ENCODE measurements at places on chromosomes 6 and 20.
A peak's percentile ranks its signal among the peaks of the same experiment; 100 is the strongest.

GRCh38 chr6:111920578-111920977 is 47.3 kb upstream of the FYN start:
- DNase-seq, result no peak

GRCh38 chr20:23596579-23597250 is 9.0 kb downstream of the CST9 start:
- no peak for DNase-seq

DNA sequence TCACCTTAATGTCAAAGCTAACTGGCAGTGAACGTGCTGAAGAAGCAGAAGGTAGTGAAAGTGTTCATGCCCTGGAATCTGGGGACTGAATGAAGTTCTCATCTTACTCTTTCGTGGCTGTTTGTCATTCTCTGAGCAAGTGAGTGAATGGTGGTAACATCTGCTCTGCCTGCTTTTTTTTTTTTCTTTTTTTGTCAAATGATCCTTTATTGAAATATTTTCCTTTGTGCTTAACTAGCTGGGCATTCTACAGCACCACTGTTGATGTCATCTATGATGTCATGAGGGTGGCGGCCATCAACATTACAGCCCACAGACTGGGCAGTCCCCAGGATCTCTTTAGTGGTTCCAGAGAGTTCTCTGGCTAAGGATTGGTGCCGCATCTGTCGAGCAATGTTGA is 65.2 kb downstream of the RIN2 start:
- no peak for DNase-seq

DNA sequence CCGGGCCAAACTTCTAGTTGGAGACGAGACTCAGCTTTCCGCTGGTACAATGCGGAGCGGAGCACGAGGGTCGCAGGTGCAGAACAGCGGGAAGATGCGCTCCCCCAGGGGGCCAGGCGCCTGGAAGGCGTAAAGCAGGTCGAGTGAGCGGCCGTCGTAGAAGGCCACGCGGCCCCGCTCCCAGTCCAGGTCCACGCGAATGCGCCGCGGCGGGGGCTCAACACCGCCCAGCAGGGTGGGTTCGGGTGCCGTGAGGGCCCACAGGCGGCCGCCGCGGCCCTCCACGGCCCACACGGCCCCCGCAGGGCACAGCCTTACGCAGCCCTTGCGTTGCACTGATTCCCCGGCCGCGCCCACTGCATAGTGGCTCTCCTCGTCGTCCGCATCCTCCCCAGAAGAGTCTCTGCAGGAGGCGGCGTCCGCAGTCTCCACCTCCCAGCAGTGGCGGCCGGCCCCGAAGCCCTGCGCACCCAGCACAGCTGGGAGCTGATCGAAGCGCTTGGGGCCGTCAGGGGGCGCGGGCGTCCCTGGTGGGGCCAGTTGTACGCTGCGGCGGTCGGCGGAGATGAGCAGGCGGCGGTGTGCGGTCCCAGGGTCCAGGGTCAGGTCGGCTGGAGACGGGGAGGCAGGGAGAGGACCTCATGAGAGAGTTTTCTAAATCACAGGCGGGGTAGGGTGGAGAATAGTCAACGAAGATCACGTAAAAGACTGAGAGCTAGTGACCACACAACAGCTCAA is 4.3 kb downstream of the PPP1R11 start:
- no peak for DNase-seq

- DNase-seq, result no peak
Measured at GRCh38 chr6:142966294-142966693, 21.3 kb upstream of the HIVEP2 start.

GRCh38 chr20:890666-891057 is 25.5 kb downstream of the ANGPT4 start:
- DNase-seq, result no peak

GRCh38 chr6:170415318-170415717 is 108.8 kb downstream of the FAM120B start:
- DNase-seq, result no peak

DNA sequence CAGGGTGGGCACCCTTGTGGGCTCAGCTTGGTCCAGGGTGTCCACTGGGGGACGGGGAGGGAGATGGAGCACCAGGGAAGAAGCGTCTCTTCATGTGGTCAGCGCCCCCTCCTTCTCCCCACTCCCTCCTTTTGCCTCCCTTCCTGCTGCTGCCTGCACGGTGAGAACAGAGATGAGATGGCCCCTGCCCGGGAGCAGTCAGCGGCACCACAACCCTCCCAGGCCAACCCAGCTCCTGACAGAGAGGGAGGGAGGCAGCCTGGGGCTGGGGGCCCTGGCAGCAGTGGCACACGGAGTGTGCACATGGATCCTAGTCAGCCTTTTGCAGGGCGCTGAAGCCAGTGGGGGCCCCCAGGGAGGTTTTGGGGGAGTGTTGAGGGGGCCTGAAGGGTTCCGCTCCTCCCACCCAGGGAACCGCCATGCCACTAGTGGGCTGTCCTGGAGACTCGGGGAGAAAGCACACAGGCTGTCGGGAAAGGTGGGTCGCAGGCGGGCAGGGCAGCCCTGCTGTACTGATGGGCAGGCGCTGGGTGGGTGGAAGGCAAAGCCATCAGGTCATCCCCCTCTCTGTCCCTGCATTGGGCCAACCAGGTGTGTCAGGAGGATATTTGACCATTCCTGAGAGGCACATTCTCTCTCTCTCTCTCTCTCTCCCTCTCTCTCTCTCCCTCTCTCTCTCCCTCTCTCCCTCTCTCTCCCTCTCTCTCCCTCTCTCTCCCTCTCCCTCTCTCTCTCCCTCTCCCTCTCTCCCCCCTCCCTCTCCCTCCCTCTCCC is 94.3 kb upstream of the BHLHE23 start:
- no peak for DNase-seq

GRCh38 chr6:145214570-145214969 is 520.8 kb downstream of the EPM2A start:
- DNase-seq, result no peak

- no peak for DNase-seq
Measured at GRCh38 chr6:90892271-90892670, 305.4 kb upstream of the MAP3K7 start.

- DNase-seq, result no peak
Measured at GRCh38 chr6:111791415-111791814, 81.8 kb downstream of the FYN start.

DNA sequence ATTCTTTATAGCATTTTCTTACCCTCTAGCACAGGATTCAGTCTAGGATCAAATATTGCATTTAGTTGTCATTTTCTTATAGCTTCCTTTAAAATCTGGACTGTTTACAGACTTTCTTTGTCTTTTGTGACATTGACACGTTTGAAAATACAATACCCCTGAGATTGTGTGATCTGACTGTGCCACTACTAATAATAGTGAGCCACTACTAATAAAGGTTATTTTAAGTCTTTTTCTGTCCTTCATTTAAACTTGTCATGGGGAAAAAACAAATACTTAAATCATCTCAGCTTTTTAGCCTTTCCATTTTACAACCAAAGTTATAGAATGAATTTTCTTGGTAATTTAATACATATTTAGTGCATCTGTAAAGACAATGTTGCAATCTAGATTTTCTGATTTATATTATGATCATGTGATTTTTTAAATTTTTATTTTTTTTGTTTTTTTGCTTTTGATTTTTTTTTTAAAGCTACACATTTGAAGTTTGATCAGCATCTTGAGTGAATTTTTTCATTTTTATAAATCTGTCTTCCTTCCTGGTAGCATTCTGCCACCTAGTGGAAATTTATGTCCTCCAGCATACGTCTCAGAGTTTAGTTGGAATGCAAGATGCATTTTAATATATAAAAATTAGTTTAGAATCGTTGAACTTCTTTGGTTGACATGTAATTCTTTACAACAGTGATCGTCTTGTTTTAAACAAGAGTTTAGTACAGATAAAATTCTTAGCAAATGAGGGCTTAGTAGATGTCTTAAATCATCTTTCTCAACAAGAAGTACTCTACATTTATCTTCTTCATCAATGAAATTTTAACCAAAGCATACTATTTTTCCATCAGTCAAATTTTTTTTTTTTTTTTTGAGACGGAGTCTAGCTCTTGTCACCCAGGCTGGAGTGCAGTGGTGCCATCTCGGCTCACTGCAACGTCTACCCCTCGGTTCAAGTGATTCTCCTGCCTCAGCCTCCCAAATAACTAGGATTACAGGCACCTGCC is 119.4 kb downstream of the NCOA3 start:
- DNase-seq, result peak; percentile 71

DNA sequence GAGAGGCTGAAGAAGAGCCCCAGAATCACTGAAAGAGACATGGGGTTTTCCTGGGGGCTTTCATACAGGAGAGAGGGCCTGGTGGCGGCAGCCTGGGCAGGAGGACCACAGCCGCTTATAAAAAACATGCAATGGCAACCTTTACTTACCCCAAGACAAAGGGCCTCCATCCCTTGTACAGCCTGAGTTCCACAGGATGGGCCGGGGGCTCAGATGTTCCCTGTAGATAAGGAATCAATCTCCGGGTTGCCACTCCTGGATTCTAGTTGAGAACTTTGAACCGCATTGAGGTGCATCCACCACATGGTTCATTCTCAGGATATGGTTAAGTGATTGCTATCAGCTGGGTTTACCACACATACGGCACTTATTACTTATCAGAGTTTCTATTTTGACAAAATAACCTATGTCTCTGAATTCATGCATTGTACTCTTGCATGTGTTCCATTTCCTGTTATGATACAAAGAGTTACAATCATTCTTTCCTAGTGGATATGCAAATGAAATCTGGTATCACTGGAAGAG is 677.6 kb downstream of the KIF16B start:
- DNase-seq, result no peak

DNA sequence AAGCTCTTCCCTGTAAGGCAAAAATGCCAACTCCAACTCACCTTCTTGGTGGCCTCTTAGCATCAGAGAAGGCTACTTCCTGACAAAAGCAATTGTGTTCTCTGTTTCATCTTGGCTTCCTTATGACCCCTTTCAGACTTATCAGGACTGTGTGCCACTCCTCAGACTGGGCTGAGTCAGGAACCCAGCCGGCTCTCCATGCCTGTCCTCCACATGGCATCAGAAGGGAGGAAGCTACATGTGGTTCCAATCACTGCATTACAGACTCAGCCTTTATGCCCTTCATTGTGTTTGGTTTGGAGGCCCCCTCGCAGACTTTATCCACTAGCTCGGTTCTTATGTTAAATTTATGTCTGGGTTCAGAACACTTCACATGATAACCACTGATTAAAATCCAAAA is 142.5 kb downstream of the SLC24A3 start:
- no peak for DNase-seq

DNA sequence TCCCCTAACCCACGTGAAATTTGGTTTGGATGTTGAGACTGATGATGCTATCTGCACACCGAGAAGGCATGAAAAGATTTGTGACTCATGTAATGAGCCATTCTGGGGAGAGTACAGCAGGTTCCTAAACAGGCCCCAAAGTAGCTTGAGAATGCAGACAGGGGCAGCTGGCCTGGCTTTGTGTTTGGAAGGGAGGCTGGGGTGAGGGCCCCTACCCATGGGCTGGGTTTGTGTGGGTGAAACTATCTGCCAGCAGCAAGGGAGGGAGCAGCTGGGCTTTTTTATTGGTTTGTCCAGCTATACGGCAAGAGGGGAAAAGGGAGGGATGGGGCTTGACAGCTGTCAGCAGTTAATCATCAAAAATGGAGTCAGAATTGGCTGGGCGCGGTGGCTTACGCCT is 87.0 kb upstream of the RNF24 start:
- DNase-seq, result no peak

DNA sequence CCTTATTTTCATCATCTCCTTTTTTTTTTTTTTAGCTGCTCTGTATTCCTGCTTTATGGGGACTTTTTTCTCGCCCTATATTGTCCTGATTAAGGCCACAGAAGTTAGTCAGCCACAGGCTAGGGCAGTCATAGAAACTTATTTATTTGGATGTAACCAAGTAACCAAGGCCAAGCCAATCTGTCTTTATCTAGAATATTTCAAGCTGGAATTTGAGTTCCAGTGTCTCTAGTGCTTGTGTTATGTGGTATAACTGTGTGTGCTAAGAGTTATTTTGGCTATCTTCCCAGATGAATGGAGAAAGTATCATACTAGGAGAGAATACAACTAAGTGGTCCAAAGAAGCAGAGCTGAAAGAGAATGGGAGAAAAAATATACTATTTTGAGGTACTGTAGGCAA is 751.5 kb downstream of the CBLN4 start:
- no peak for DNase-seq

DNA sequence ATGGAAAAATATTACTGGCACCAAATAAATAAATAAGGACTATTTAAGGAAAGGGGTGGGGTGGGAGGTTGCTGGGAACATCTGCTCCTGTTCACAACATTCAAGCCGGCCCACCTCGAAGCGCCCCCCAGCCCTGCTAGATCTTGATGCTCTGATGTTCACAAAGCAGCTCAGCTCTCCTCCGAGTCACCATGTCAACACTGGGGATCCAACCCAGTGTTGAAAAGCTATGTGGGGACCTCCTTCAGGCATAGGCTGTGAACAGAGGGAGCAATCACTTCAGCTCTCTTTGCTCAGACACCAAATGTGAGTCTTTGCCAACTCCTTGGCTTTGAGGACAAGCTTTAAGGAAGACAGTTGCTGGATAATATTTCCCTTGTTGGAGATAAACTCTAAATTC is 176.8 kb upstream of the NT5E start:
- no peak for DNase-seq

DNA sequence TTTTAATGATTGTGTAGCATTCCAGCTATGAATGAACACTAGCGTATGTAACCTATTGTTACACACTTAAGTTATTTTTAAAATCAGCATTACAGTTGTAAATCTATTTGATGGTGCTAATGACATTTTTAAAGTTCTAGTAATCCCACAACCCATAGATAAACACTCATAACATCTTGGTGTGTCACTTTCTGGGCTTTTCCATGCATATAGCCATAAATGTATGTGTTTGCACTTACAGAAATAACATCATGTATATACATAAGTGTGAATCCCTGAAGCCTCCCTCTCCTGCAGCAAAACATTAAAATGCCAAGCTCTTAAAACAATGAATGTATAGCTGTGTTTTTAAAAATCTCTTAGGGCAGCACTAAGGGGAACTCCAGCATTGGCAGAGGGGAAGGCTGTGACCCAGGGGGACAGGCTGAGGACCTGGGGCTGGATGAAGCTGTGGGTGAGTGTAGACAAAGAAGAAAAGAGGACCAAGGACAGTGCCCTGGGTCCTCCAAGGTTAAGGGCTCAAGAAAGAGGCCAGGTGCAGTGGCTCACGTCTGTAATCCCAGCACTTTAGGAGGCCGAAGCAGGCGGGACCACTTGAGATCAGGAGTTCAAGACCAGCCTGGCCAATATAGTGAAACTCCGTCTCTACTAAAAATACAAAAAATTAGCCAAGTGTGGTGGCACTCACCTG is 929 bp upstream of the CENPB start:
- DNase-seq, result no peak

- peak; percentile 28 for DNase-seq
Measured at GRCh38 chr6:155100087-155100486, 105.0 kb downstream of the TIAM2 start.

- no peak for DNase-seq
Measured at GRCh38 chr6:54632984-54633565, 213.5 kb upstream of the FAM83B start.
